ENCODE measurements at places on chromosomes 5 and 9. TPM values are rescaled to one million over a fixed set of nuclear protein-coding genes. Genes with fewer than 3 reads are reported as not detected.

- no peaks in the 10 kb centered on the region for H3K36me3 ChIP-seq
- no peak overlapping the region for H3K27ac ChIP-seq
- no peak overlapping the region for H3K4me3 ChIP-seq
- H3K27me3 ChIP-seq = no peaks in the 10 kb centered on the region
- H3K4me1 ChIP-seq = peaks cover 30% of the 10 kb centered on the region
Measured at GRCh38 chr5:169424279-169424655, 123.3 kb upstream of the SLIT3 start.

GRCh38 chr5:13932561-13932960, 11.9 kb downstream of the DNAH5 start:
- H3K27me3 ChIP-seq = no peaks in the 10 kb centered on the region
- H3K4me3 ChIP-seq = no peak overlapping the region
- no peaks in the 10 kb centered on the region for H3K4me1 ChIP-seq
- peaks cover 11% of the 10 kb centered on the region for H3K36me3 ChIP-seq

- H3K27ac ChIP-seq = no peak overlapping the region
- H3K27me3 ChIP-seq = no peaks in the 10 kb centered on the region
- H3K4me3 ChIP-seq = no peak overlapping the region
- H3K36me3 ChIP-seq = no peaks in the 10 kb centered on the region
- H3K4me1 ChIP-seq = peaks cover 32% of the 10 kb centered on the region
Measured at GRCh38 chr9:18821788-18822187, 211.2 kb downstream of the SAXO1 start.

DNA sequence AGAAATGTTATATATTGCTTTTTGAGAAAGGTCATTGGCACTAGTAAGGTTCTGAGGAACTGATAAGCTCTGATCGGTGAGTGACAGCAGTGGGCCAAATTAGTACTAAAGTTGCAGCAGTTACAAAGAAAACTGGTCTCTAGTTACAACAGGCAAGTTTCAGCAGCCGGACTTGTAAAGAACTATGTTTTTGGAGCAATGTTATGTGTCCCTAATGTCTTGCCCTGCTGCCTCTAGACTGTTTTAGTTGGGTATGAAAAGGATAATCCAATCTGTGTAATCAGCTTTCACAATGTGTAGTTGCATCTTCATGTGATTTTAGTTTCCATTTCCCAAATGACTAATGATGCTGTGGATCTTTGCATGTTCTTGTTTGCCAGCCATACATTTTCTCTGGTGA, 113.5 kb downstream of the CAMK4 start:
- DNase-seq = no peak
- H3K4me1 ChIP-seq = peaks cover 7% of the 10 kb centered on the region
- no peak overlapping the region for H3K4me3 ChIP-seq
- H3K36me3 ChIP-seq = no peaks in the 10 kb centered on the region
- H3K27me3 ChIP-seq = no peaks in the 10 kb centered on the region

DNA sequence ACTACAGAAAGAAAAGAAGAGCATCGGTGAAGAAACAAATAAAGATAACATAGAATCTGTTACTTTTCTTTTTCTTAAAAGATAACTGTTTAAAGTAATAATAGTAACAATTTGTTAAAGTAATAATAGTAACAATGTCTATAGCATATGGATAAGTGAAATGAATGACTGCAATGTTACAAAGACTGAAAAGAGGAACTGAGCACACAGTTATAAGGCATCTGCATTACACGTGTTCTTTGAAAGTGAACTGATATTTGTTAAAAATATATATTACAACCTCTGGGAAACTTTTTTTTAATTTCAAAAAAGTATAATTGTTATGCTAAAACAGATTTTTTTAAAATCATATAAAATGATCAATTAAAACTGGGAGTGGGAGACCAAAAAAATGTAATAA, 88.4 kb upstream of the FST start:
- no peaks in the 10 kb centered on the region for H3K4me1 ChIP-seq
- H3K27me3 ChIP-seq = no peaks in the 10 kb centered on the region
- H3K4me3 ChIP-seq = no peak overlapping the region
- DNase-seq = no peak

DNA sequence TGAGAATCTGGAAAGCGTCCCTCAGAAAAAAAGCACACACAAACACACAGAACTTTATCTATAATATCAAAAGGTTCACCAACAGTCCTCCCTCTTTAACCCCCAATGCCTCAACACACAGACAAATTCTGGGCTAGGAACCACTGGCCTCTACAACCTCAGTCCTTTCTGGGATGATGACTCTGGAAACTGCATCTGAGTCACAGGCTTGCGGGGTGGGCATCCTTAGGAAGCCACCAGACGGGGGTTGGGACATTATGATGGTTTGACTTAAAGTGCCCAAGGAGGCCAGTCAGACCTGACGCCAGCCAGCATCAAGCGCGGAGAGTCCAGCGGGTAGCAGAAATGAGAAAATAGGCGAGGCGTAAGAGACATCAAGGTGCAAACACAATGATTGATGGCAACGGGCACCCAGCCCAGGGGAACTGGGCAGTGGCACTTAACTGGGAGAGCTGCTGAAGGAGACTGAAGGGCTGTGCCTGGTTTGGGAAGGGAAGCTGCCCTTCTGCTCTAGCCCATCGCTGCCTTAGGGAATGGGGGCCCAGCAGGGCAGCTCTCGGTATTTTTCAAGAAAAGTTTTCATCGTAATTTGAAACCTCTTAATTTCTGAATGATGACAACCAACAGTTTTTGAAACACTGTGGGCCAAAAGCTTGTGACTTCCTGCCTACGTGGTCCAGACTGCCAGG, 20.7 kb downstream of the SPRY4 start:
- no peaks in the 10 kb centered on the region for H3K27me3 ChIP-seq
- no peak for DNase-seq
- peaks cover 50% of the 10 kb centered on the region for H3K4me1 ChIP-seq
- peaks cover 11% of the 10 kb centered on the region for H3K36me3 ChIP-seq
- no peak overlapping the region for H3K27ac ChIP-seq

DNA sequence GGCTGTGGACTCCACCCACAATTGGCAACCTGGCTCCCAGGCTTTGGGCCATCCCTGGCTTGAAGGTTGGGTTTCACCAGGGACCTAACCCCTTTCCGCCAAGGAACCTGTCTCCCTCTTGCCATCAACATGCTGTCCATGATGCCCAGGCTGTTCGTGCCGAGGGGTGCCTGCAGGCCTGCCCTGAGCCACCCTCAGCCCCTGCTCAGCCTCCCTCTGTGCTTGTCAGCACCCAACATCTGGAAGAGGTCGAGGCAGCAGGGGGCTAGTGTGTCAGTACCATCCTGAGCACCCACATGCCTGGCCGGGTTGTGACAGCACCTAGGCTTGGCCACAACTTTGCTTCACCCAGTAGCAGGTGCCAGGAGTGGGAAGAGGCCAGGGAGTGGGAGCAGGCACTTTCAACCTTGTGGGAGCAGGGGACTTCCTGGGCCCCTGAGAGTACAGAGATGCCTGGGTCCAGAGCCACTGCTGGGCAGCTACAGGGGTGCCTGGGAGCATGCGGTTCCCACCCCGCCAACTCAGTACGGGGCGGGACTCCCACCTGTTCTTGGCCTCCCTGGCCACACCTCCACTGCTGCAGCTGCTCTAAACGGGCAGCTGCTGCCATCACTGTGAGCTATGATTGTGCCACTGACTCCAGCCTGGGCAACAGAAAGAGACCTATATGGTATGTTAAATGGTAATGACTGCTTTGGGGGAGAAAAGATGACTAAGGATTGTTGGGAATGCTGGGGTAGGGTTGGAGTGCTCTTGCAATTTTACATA, 6.3 kb downstream of the PDCD1LG2 start:
- no peak overlapping the region for H3K4me3 ChIP-seq
- H3K36me3 ChIP-seq = no peaks in the 10 kb centered on the region
- no peak for DNase-seq
- H3K27me3 ChIP-seq = no peaks in the 10 kb centered on the region
- peaks cover 29% of the 10 kb centered on the region for H3K4me1 ChIP-seq
- no peak overlapping the region for H3K27ac ChIP-seq

DNA sequence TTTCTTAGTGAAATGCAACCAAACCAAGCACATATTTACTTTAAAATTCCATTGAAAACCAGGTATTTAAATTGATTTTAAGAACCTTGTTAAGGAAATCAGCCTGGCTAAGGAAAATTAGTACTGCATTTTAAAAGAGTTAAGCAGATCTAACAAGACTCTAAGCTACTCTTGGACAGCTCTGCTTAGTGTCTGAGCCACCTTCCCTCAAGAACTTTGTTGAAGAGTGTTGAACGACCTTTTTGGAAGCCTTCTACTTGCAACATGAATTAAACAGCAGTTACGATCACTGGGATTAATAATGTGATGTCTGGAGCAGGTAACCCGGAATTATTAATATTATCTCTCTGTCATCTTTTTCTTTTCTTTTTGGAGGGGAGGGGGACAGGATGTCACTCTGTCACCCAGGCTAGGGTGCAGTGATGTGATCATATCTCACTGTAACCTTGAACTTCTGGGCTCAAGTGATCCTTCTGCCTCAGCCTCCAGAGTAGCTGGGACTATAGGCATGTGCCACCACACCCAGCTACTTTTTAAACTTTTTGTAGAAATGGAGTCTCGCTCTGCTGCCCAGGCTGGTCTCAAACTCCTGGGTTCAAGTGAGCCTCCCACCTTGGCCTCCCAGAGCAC, 74.7 kb downstream of the ANKRD55 start:
- H3K27me3 ChIP-seq = peaks cover 9% of the 10 kb centered on the region
- H3K4me1 ChIP-seq = peaks cover 60% of the 10 kb centered on the region
- no peaks in the 10 kb centered on the region for H3K36me3 ChIP-seq
- DNase-seq = no peak

The ZNF883 gene
- total RNA-seq = 22.0 TPM

The POU5F2 gene
- total RNA-seq = 0.23 TPM

The SLC6A19 gene
- total RNA-seq = not detected

Data from WTC11 (cell line).